ENCODE measurements at places on chromosomes 3 and 15.

DNA sequence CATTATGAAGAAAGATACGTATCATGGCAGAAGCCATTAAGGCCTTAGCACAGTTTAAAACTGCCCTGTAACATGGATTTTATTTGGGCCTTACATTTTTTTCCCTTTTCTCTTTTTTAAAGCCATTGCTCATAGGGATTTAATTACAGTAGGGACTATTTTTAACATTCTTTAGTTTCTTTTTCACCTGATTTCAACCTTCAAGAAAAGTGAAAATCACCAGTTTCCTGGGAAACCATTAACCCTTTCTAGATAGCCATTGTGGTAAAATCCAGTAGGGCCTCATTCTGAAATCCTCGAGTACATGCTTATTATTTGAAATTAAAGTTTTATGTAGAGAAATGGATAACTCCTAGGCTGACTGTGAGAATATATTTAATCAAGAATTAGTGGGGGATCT lies 3.1 kb downstream of the SPRED1 start:
- no peak for DNase-seq

DNA sequence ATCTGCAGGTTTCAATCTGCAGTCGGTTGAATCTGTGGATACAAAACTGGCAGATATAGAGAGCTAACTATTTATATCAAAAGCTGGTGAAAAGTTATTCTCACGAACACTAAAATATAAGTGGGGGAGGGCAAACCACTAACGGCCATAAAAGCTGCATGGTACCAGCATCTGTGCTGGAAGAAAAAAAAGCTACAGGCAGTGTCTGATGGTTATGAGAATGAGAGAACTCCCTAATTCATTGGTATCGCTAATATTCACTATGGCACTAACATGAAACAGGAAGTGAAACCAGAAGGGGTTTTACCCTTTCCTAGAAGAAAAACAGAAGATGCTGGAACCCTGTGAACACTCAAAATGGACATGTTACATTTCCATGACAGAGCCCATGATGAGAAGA lies 15.9 kb downstream of the CEP70 start:
- DNase-seq = no peak

- no peak for DNase-seq
Observed at GRCh38 chr3:67610458-67610857, 44.0 kb downstream of the SUCLG2 start.

GRCh38 chr3:134625462-134625861 lies 25.4 kb downstream of the KY start:
- no peak for DNase-seq

DNA sequence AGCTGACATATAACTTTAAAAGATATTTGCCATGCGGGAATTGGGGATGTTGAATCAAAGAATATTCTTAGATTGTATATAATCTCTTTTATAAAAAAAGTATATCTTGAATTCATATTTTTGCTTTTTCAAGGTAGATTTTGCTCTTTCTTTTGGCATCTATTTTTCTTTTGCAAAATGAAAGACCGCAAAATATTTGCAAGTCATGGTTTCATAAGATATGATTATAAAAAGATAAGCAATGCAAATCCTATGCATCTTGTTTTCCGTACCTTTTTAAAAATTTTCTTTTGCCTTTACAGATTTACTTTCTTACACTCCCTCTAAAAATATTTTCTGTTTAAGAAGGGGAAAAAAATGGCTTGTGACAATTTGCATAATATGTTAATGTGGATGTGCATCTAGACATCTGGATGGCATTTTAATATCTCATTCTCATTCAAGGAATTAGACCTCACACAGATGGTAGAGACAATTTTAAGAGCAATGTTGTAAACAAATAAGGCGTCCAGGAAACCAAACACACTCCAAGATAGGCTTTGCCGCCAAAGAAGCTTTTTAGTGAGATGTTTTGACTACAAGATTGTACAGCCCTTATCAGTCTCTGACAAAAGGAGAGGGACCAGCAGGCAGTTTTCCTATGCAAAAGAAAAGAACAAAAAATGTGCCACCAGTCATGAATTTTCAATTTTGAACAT lies 371.1 kb downstream of the CHL1 start:
- DNase-seq = no peak

- DNase-seq = no peak
Observed at GRCh38 chr3:112930771-112931170, 44.1 kb downstream of the CD200R1 start.

DNA sequence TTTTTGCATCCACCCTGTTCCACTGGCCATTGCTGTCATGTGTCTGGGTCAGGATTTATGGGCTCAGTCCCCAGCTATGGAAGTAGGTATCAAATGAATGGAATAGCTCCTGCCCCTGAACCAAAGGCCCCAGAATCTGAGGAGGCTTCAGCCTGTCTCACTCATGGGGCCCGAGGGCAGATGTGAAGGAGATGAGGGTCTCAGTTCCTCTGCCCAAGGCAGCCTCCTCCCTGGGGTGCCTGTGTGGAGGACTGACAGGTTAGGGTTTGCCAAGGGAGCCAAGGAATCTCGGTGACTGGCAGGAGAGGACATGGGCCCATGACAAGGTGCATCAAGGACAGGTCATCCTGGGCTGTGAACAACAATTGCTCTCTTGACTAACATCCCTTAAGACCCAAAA lies 70.4 kb downstream of the CPN2 start:
- peak; percentile 5 for DNase-seq

GRCh38 chr15:88908123-88908522 lies 5.1 kb downstream of the MFGE8 start:
- no peak for DNase-seq

GRCh38 chr3:87390821-87391220 lies 114.4 kb upstream of the POU1F1 start:
- no peak for DNase-seq

GRCh38 chr3:52385157-52385556 lies 59.7 kb downstream of the SEMA3G start:
- DNase-seq = no peak

- DNase-seq = no peak
Observed at GRCh38 chr3:114464548-114464947, 170.7 kb downstream of the TIGIT start.

DNA sequence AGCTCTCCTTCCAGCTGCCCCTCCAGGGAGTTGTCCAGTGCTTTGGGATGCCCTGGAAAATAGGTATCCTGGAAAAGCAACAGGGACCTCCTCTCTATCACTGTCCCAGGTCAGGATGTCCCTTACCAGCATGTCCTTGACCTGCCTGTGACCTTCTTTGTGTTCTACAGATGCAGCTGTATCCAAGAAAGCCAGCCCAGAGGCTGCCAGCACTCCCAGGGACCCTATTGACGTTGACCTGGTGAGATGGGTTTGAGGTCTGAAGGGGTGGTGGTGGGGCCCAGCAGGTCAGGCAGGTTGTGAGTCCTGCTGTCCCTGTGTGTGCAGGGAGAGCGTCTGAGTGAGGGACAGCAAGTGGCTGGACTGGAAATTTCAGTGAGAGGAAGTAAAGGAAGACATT lies 30.2 kb downstream of the PML start:
- no peak for DNase-seq

DNA sequence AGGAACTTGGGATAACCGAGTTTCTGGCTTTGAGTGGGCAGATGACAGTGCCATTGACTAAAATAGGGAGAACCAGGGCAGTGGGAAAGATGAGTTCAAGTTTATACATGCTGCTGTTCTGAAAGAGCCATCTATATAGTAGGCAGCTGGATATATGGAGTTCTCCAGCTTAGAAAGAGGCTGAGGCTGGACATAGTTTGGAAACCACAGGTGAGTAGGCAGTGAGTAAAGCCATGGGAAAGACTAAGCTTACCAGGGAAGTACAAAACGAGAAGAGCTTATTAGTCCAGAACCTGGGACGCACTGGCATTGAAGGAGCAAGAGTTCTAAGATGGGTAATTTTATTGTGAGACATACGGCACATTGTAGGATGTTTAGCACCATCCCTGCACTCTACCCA lies 54.2 kb downstream of the MSL2 start:
- DNase-seq = no peak

DNA sequence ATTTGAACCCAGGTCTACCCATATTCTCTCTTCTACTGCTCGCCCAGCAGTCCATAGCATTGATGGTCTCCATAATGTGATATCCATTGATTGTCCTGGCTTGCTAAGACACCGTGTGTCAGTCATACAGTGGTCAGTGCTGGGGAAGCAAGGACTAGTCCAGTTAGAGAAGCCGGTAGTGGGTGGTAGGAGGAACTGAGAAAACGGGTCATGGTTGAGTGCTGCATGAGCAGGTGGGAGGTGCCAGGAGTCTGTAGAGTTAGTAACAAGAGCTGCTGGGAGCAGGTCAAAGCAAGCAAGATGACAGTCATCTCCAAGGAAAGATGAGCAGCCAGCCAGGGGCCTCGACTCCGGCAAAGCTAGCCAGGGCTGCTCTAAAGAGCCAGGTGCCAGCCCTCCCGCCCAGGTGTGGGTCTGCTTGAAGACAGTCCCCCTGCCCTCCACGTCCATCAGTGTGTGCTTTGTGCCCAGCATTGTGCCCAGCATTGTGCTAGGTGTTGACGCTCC lies 29.5 kb upstream of the USP3 start:
- no peak for DNase-seq

GRCh38 chr3:81622395-81622794 lies 139.1 kb downstream of the GBE1 start:
- DNase-seq = no peak
